Fibroblast of lung (primary cell): ENCODE measurements at places on chromosomes 16 and 17. TPM values are rescaled to one million over a fixed set of nuclear protein-coding genes. Genes with fewer than 3 reads are reported as not detected.

MYH8 gene
- not detected in 2 replicates for total RNA-seq

ENKD1 gene
- total RNA-seq: 17.8 and 19.0 TPM in 2 replicates

GRCh38 chr17:68600067-68600930 lies 868 bp downstream of the FAM20A start:
- no peaks in the 10 kb centered on the region for H3K36me3 ChIP-seq
- no peaks in the 10 kb centered on the region for H3K4me1 ChIP-seq
- H3K4me3 ChIP-seq: peak overlapping the region; percentile 42

- no peaks in the 10 kb centered on the region for H3K27me3 ChIP-seq
- no peaks in the 10 kb centered on the region for H3K36me3 ChIP-seq
- no peaks in the 10 kb centered on the region for H3K4me1 ChIP-seq
- DNase-seq: peak; percentile 63
- H3K27ac ChIP-seq: no peak overlapping the region
- H3K4me3 ChIP-seq: no peak overlapping the region
Observed at GRCh38 chr16:52837251-52837650, 215.4 kb downstream of the CHD9NB start.

KRTAP1-1 gene
- total RNA-seq: not detected in 2 replicates

DNA sequence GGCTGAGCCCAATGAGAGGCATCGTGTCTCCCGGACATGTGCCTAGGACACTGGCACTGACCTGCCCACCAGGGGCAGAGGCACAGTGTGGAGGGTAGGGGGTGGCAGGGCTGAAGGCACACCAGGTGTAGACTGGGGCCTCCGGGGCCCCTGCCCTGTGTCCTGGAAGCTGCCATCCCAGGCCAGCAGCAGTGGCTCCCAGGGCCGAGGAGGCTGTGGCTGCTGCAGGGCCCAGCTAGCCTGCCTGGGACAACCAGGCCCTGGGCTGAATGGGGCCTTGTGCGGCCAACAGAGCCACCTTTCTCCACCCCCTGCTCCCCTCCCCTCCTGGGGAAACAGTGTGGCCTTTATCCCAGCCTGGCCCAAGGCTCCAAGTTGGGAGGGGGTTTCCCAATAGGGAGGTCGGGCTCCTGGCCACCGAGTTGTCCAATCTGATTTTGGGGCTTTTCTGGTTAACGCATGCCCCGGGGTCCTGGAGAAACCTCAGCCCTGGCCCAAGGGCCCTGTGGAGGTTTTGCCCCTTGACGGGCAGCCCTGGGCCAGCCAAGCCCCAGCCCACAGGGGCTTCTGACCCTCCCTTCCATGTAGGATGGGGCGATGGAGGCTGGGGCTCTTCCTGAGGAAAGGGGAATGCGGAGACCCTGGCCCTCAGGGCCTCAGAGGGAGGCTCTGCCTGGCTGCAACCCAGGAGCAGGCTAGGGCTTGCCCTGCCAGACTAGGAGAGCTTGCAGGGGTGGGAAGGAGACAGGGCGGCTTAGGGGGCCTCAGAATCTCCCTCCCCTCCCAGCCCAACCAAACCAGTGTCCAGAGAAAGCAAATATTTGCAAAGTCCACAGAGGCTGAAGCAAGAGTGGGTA lies 4.2 kb downstream of the MTSS2 start:
- peak overlapping the region; percentile 78 for H3K27ac ChIP-seq
- no peaks in the 10 kb centered on the region for H3K27me3 ChIP-seq
- DNase-seq: no peak
